ENCODE measurements at places on chromosomes 3 and 15. TPM values are rescaled to one million over a fixed set of nuclear protein-coding genes. Genes with fewer than 3 reads are reported as not detected.

PLCH1 gene
- 4.3 TPM for total RNA-seq

CAMK2N2 gene
- total RNA-seq: 3.7 TPM

LARP6 gene
- total RNA-seq: 37.5 TPM

IGSF10 gene
- total RNA-seq: not detected

HTR3E gene
- total RNA-seq: not detected

TMC3 gene
- total RNA-seq: not detected

CPEB1 gene
- total RNA-seq: 0.38 TPM

TTLL13 gene
- total RNA-seq: 0.17 TPM

C15orf62 gene
- not detected for total RNA-seq

SRP14 gene
- 85.7 TPM for total RNA-seq

ANKRD63 gene
- not detected for total RNA-seq
